Stimulated activated CD4-positive, alpha-beta T cell treated with anti-CD3 and anti-CD28 coated beads, Interleukin-1b, Interleukin-23, amount 100 ng/mL, for 24 hours (primary cell): ENCODE measurements at places on chromosomes 7 and 10.

- DNase-seq: no peak
These were observed 57.6 kb downstream of the BMPR1A start for GRCh38 chr10:86813982-86814381.

- no peak for DNase-seq
These were observed 150.7 kb downstream of the BTAF1 start for GRCh38 chr10:92074126-92074887.

DNA sequence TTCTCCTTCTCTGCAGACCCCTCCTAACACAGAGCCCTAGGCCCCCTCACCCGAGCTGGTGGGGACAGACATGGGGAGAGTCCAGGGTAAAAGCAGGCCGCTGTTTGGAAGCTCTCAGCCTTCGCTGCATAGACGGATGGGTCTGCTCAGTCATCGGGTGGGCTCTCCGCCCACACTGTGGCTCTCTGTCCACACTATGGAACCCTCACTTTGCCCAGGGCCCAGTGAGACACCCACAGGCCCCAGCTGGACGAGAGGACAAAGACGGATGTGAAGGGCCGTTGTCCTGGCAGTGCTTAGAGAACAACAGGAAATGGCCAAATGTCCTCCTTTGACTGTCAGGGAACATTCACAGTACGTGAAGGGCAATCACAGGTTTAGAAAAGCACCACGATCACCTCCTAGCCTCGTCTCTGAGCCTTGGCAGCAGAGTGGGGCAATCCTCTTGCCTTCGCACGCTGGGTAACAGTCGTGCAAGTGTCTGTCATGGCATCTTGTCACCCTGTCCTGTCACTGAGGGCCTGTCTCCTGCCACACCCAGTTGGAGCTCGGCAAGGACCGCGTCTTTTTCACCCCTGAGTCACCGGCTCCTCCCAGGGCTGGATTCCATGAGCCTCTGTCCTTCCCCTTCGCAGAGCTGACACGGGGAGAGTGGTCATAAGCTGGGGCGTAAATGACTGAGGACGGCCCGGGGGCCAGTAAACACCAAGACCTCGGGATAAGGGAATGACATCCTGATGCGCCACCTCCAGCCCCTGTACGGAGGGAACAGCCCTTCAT, 80.6 kb downstream of the PRKAG2 start:
- no peak for DNase-seq

- peak; percentile 93 for DNase-seq
These were observed at the start of gene OAT for GRCh38 chr10:124418726-124419501. Gene OAT (minus strand): TSS chr10:124418923. CDS start chr10:124412171, 6,752 bp downstream.

DNA sequence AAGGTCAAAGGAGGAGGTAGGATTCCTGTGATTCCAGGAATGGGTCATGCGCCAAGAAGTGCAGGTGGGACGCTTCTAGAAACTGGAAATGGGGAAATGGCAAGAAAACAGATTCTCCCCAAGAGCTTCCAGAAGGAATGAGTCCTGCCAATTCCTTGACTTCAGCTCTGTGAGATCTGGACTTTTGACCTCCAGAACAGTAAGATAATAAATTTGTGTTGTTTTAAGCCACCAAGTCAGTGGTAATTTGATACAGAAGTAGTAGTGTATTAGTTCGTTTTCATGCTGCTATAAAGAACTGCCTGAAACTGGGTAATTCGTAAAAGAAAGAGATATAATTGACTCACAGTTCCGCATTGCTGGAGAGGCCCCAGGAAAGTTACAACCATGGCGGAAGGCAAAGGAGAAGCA, 178.6 kb upstream of the GALNT17 start:
- DNase-seq: no peak

DNA sequence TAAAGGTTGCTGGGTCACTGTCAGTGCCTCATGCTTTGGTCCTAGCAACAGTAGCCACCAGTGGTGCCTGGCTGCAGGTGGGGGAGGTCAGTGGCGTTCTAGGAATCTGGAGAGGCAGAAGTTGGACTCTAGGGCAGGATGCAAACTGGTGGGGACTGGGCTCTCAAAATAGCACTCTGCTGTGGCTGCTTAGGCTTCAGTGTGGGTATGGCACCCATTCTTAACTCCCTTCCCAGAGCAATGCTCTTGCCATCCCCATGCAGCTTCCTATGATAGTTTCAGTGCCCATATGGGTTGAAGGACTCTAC, 330.8 kb downstream of the PCDH15 start:
- no peak for DNase-seq

- no peak for DNase-seq
These were observed 97.3 kb downstream of the BTRC start for GRCh38 chr10:101451261-101451660.

DNA sequence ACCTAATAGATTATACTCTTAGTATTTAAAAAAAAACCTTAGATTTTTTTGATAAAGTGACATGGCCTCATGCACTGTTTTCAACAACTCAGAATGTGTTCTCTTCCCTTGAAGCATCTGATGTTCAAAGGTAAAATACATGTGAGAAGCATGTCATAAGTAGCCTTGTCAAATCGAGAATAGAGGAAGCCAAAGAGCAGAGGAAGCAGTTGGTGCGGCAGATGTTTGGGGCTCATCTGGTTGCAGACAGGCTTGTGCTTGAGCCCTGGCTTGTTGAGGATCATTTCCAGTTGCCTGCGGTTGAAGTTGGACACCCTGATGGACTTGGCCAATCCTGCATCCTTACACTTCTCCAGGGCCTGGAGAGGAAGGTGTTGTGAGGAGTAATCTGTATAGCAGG, 59.2 kb downstream of the AKR1E2 start:
- DNase-seq: no peak

- no peak for DNase-seq
These were observed 18.8 kb upstream of the ARHGAP22 start for GRCh38 chr10:48623607-48624132.

DNA sequence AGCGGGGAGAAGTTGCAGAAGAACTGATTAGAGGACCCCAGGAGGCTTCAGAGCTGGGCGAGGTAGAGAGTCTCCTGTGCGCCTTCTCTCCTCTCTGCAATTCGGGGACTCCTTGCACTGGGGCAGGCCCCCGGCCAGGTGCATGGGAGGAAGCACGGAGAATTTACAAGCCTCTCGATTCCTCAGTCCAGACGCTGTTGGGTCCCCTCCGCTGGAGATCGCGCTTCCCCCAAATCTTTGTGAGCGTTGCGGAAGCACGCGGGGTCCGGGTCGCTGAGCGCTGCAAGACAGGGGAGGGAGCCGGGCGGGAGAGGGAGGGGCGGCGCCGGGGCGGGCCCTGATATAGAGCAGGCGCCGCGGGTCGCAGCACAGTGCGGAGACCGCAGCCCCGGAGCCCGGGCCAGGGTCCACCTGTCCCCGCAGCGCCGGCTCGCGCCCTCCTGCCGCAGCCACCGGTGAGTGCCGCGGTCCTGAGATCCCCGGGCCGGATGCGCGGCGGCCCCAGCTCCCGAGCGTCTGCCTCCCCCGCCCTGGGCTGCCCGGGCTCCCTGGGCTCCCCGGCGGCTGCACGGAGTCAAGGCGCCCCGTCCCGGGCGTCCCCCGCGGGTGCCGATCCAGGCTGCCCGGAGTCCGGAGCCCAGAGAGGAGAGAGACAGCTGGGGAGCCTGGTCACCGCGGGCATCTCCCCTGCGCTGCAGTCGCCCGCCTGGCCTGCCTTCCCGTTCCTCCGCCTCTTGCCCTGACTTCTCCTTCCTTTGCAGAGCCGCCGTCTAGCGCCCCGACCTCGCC, at the start of gene PLAU:
TSS of gene PLAU (plus strand) at position 369 of the 789 bp plus-strand sequence. CDS start 424 bp downstream, outside the sequence.
- DNase-seq: no peak

DNA sequence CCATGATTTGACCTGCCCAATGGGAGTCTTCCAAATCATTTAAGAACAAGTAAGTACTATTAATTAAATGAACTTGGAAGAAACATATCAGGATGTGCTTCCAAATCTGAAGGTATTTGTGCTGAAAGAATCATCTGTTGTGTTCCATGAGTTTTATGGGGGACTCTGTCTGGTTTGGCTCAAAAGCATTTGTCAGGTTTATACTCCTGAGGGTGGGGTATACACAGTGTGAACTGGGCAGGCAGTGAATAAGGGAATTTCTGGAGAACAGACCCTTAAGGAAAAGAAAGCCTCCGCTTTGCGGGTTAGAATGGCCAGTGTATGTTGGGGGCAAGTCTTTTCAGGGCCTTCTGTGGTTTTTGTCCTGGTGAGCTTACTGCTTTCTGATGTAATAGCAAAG, 29.9 kb downstream of the TCF7L2 start:
- DNase-seq: no peak

DNA sequence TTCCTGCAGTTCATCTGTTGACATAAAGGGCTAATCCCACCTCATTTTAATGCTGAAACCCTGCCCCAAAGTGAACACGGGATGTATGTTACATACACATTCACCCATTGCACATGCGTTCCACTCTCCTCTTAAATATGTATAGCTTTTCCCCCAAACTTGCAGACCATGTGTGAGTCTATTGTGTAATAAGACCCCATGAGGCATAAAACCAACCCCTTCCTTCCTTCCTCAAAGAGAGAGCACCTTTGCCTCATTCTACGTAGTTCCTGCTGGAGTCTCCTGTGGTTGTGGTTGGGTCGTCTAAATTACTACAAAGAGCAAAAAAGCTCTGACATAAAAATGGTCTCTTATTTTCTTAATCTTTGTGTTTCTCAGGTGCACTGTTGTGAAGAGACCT, 345.7 kb upstream of the KLF6 start:
- DNase-seq: no peak

DNA sequence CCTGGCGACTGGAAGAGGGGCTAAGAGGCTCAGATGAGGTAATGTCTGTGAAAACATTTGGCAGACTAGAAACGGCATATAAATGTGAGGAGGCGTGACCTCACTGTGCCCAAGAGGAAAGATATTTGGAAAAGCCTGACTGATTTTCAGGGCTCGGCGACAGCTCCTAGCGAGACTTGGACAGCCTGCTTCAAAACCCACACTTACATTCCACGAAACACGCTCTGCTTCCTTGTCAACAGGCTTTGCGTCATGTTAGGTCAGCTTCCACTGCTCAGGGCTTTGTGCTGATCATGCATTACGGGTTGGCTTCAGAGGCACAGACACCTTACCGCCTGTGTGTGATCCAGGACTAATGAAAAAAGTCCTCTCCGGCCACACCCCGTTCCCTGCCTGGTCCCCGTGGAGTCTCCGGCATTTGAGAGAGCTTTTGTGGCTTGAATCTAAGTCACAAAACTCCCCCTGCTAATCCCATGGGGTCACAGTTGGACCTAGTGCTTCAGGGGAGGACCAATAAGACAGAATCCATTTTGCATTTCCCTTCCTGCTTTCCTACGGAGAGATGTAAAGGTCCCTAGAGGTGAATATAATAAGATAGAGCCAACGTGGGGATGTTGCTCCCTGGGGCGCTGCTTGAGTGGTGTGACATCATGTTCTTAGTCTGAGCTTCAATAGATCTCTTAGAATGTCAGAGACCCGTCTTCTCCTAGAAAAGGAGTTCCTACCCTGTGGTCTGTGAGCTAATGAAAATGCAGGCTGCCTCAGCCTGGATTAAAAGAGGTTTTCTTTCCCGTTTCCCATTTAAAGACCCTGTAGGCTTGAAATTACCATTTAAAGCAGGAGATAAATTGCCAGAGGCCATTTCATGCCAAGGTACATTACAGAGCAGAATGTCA, 25.5 kb downstream of the FGFBP3 start:
- DNase-seq: no peak

- no peak for DNase-seq
These were observed 27.4 kb downstream of the UCMA start for GRCh38 chr10:13206546-13207443.

DNA sequence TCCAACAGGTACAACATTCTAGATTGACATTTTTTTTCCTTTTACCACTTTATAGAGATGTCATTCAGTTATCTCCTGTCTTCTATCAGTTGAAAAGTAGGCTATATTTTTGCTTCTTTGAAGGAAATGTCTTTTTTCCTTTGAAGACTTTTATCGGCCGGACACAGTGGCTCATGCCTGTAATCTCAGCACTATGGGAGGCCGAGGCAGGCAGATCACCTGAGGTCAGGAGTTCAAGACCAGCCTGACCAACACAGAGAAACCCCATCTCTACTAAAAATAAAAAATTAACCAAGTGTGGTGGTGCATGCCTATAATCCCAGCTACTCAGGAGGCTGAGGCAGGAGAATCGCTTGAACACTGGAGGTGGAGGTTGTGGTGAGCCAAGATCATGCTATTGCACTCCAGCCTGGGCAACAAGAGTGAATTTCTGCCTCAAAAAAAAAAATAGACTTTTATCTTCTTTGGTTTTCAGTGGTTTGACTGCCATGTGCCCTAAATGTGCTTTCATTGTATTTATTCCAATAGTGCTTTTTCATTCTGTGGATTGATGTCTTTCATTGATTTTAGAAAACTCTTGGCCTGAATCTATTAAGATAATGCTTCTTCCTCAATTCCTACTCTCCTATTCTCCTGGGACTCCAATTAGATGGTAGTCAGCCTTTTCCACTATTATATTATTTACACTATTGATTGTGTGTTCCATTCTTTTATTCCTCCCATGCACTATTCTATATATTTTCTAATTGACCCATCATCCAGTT, 84.6 kb downstream of the IMMP2L start:
- no peak for DNase-seq

GRCh38 chr7:2953099-2953498, 90.6 kb downstream of the CARD11 start:
- DNase-seq: no peak

DNA sequence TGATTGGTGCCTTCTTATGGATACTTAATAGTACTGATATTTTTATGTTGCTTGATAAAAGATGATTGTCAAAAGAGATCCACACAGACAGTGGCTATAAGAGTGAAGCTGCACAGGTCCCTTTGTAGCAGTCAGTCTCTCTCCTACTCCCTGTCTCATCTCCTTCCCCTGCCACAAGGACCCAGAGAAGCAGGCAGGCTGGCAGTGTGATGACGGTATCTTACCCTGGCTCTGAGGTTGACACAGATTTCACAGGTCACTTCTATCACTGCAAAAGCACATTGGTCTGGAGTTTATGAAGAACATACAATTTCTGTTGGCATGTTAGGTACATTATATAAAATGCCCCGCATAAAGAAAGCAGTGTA, 64.4 kb upstream of the AHR start:
- DNase-seq: no peak

GRCh38 chr7:26193432-26194207, 6.9 kb downstream of the HNRNPA2B1 start:
- no peak for DNase-seq

GRCh38 chr10:112360308-112361270, 13.3 kb upstream of the ACSL5 start:
- DNase-seq: no peak

DNA sequence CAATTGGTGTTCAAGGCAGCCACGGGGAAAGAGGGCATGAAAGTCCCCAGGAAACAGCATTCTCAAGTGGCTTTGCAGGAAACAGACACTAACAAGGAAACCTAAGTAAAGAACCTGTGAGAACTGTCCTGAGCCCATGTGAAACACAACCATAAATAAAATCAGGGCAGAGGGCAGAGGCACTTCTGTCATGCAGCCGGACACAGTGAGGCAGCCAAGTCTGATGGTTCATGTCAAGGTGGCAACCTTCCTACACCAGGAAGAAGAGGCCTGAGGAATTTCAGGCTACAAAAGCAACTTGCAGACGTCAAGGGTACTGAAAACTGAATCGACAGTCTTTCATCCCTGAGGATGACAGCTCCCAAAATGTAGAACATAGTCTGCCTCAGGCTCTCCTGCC, 458.2 kb upstream of the NPVF start:
- no peak for DNase-seq

- DNase-seq: no peak
These were observed 272.4 kb upstream of the LRGUK start for GRCh38 chr7:133854739-133855138.
